ENCODE measurements at places on chromosomes 16 and 17.

- no peak for DNase-seq
Measured at GRCh38 chr17:32503251-32504165, 16.7 kb downstream of the CDK5R1 start.

DNA sequence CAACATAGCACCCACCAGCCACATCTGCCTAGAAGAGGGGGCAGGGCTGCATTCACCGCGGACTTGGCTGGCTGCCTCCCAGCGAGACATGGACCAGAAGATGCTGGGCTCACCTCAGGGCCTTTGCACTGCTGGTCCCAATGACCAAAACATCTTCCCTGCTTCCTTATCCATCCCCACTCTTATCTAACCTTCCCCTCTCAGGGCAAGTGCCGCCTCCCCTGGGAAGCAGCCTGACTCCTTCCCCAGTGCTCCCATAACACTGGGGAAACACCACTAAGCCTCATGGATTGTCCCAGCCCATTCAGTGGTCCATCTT is 5.7 kb downstream of the TMC6 start:
- DNase-seq: no peak

DNA sequence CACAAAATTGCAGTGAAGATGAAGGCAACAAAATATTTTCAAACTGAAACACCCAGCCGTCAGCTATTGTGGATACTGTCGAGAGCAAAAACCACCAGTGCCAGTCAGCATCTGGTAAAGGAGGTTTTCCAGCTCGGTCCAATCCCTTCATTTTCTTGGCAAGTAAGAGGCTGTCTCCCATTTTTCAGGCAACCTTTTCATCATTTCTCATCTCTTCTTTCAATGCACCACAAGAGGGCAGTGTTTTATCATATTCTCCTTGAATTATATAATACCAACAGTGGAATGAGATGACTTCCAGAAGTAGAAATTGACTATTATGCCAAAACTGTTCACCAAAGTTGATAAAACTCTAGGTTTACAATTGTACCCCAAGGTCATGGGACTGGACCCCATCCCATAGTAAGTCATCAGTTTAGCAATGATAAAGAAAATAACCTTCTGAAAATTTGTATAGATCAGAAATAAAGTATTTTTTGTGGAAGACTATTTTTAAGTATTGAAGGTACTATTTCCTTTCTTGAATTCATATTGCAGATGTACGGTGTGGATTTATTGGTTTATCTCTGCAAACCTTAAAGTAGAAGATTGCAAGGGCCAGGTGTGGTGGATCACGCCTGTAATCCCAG is 16.8 kb downstream of the NQO1 start:
- DNase-seq: peak; percentile 39

GRCh38 chr16:22632606-22633005 is 121.9 kb downstream of the NPIPB5 start:
- DNase-seq: no peak

- DNase-seq: no peak
Measured at GRCh38 chr16:8673611-8674412, 605 bp upstream of the ABAT start.

GRCh38 chr16:60107437-60107836 is 1373.3 kb upstream of the GOT2 start:
- no peak for DNase-seq
